ENCODE measurements at places on chromosomes 7 and 10. TPM values are rescaled to one million over a fixed set of nuclear protein-coding genes. Genes with fewer than 3 reads are reported as not detected.
A peak's percentile ranks its signal among the peaks of the same experiment; 100 is the strongest.

Gene ADIRF
- total RNA-seq = 461 TPM

Gene ZNF679
- not detected for total RNA-seq

Gene SLC29A4
- 3.2 TPM for total RNA-seq

Gene SPDYE18
- total RNA-seq = 16.5 TPM

Gene SNX10
- 1.8 TPM for total RNA-seq

- no peak for DNase-seq
Observed at GRCh38 chr7:33986951-33987947, 81.9 kb downstream of the BMPER start.

DNA sequence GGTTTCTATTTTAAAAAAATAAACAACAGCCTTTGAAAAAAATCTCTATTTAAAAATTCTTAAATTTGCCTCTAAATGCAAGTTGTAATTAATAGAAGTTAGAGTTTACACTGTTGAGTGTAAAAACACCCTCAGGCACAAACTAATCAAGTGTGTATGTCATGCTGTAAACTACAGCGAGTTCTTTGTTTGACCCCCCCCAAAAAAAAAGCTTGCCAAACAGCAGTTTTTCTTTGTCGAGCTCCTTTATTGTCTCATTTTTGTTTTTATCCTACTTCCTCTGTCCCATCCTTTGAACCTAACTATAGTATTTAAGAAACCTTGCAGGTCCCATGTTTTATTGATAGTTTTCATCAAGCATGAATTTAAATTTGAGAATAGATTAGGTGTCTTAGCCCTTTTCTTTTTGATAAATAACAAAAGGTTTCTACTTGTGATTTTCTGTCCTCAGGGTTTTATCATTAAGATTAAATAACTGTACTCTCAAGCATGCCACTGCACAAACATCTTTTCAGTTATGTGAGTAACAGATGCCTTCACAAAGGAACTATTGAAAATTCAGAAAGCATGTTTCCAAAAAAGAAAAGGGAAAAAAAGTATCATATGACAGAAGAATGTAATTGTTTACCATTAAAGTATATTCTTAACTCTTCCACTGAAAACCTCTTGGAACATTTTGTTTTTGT, 176.0 kb downstream of the ARID5B start:
- no peak for DNase-seq

- DNase-seq = no peak
Observed at GRCh38 chr7:55100544-55101327, 81.9 kb downstream of the EGFR start.

GRCh38 chr7:20744954-20745446, 41.7 kb downstream of the SP8 start:
- DNase-seq = no peak

- DNase-seq = no peak
Observed at GRCh38 chr7:112484671-112485167, 3.9 kb downstream of the LSMEM1 start.

GRCh38 chr10:129396021-129396722, 70.9 kb upstream of the MGMT start:
- no peak for DNase-seq

- peak; percentile 48 for DNase-seq
Observed at GRCh38 chr7:30163231-30163894, 28.6 kb downstream of the MTURN start.

GRCh38 chr7:141945356-141945755, 1.4 kb downstream of the CLEC5A start:
- DNase-seq = no peak

GRCh38 chr7:76262683-76263402, 39.6 kb upstream of the HSPB1 start:
- DNase-seq = peak; percentile 27

DNA sequence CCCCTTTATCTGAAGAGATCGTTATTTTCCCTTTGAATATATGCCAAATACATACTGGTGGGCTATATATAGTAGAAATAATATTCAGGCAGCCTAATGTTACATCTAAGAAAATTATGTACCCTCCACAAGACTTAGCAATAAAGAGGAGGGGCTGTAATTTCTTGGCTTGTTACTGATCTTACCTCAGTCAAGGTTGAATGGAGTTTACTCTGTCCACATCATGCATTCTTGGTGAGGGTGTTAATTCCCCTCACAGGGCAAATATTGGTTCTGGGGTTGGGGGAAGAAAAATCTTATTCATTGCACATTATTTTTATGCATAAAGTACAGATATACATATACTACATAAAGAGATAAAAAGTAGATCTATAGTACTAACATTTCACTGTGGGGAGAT, 145.8 kb upstream of the ANK3 start:
- DNase-seq = no peak

DNA sequence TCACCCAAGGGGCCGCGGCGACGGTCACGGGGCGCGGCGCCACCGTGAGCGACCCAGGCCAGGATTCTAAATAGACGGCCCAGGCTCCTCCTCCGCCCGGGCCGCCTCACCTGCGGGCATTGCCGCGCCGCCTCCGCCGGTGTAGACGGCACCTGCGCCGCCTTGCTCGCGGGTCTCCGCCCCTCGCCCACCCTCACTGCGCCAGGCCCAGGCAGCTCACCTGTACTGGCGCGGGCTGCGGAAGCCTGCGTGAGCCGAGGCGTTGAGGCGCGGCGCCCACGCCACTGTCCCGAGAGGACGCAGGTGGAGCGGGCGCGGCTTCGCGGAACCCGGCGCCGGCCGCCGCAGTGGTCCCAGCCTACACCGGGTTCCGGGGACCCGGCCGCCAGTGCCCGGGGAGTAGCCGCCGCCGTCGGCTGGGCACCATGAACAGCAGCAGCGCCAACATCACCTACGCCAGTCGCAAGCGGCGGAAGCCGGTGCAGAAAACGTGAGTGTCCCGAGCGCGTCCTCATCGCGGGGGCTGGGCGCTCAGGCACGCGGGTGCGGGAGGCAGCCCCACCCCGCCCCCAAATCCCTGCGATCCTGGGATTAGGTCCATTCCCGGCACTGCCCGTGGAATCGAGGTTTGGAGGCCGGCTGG, 509 bp downstream of the AHR start:
- DNase-seq = peak; percentile 79

Data from Peyer's patch (tissue), 4 donors.